ENCODE measurements at places on chromosomes 5 and 9. TPM values are rescaled to one million over a fixed set of nuclear protein-coding genes. Genes with fewer than 3 reads are reported as not detected.
A peak's percentile ranks its signal among the peaks of the same experiment; 100 is the strongest.

- DNase-seq, result no peak
Observed at GRCh38 chr9:111187376-111187775, 142.6 kb downstream of the OR2K2 start.

DNA sequence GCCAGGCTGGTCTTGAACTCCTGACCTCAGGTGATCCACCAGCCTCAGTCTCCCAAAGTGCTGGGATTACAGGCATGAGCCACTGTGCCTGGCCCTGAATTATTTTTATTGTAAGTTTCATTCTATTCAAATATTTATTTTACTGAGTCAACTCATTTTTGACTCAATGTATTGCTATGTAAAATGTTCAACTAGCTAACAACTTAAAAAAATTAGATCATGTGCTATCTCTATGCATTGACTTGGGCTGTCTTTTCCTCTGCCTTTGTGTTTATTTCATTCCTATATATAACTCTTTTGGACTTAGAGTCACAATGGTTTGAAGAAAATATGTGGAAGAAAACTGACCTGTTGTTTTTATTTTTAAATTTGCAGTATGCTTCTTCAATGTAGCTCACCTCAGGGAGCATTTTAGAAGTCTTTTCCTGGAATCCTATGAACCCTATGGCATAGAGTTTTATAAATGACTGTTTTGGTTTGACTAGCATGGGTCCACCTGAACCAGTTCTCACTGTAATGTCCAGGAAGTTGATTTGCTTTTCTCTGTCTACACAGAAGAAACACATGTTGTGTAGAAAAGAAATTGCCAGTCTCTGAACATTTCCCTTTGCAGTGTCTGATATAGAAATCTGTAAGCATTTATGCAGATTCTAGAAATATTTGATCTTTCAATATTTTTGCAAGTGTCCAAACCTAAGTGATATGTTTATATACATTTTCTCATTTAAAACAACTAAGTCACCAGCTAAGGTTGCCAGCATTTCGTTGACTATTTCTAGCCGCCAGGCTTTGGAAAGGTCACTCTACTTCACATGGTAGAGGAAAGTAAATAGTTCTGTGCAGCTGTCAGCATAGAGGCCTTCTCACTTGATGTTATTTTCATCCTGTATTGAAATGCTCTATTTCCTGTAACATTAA, 138.8 kb downstream of the PCSK1 start:
- DNase-seq, result no peak

DNA sequence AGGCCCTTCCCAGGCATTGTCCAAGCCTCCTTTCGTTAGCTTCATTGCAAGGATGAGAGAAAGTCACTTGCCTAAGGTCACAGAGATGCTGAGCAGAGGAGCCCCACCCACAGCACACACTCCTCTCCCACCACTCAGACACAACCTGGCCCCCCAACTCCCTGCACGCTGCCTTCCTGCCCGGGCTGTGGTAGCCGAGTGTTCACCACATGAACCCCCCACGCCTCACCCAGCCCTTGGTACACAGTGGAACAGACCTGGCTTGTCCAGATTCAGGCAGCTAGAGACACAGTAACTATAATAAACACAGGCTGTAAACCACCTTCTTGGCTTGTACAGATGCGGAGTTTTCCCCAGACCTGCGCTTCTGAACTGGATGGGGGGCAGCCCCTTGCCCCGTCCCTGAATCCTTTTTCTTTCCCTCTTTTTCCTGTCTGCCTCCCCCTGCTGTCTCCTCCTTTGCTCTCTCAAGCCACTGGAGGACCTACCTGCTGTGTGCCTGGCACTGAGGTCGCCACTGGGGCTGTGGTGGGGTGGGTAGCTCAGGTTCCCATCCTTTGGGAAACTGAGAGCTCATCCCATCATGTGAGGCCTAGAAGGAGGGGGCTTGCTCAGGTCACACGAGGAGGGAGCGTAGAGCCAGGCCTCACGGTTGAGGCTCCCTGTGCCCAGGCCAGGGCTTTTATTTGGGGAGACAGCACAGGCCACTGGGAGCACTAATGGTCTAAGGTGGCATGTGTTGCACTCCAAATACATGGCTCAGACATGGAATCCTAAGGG, 55.7 kb upstream of the SYNPO start:
- DNase-seq, result no peak

TNC gene
- polyA plus RNA-seq, result 83.7 TPM

- DNase-seq, result no peak
Observed at GRCh38 chr9:125913551-125913950, 166.4 kb downstream of the PBX3 start.

- DNase-seq, result peak; percentile 57
Observed at GRCh38 chr5:134547579-134547978, 22.1 kb downstream of the JADE2 start.

DNA sequence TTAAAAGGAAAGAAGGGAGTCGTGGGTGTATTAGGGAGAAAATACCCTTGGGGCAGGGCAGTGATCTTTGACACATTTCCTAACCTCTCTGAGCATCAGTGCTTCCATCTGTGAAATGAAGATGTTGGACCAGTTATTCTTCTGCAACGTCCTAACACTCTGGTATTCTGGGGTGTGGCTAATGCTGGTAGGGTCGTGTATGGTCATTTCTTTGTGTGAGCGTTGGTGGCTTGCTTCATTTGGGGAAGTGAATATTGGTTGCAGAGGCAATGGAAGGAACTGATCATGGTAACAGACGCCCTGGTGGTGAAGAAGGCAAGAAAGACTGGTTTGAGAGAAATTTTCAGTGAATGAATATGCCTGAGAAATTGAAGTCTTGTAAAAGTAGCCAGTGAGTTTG, 67.9 kb upstream of the TTC23L start:
- DNase-seq, result no peak

GRM6 gene
- 1.5 TPM for polyA plus RNA-seq

- no peak for DNase-seq
Observed at GRCh38 chr5:98825582-98826375, 52.3 kb downstream of the RGMB start.

DIPK1B gene
- 47.6 TPM for polyA plus RNA-seq

DNA sequence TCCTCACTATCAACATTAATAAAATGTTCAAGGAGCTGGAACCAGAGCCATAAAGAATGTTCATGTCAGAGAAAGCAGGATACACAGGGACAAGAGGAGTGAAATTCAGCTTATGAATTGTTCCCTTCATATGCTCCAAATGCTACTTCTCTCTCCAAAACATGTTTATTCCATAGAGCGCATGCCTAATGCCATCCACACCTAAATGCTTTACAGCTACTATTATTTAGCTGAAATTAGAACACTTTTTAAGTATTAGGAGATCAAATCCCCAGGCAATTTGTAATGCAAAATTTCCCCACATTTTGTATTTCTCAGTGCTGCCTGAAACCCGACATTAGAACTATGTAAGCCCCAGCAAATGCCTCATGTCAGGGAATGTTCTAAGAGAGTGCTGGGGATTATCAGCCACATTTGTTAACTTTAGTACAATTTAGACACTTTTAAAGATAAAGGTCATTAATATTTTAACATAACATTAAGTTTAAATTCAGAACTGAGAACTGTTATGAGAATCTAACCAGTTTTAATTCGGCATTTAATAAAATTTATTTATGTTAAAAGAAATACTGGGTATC, 75.5 kb downstream of the PPP2R2B start:
- no peak for DNase-seq

GRCh38 chr5:168972731-168973130, 328.2 kb downstream of the SLIT3 start:
- peak; percentile 75 for DNase-seq

SMIM3 gene
- 13.8 TPM for polyA plus RNA-seq

DNA sequence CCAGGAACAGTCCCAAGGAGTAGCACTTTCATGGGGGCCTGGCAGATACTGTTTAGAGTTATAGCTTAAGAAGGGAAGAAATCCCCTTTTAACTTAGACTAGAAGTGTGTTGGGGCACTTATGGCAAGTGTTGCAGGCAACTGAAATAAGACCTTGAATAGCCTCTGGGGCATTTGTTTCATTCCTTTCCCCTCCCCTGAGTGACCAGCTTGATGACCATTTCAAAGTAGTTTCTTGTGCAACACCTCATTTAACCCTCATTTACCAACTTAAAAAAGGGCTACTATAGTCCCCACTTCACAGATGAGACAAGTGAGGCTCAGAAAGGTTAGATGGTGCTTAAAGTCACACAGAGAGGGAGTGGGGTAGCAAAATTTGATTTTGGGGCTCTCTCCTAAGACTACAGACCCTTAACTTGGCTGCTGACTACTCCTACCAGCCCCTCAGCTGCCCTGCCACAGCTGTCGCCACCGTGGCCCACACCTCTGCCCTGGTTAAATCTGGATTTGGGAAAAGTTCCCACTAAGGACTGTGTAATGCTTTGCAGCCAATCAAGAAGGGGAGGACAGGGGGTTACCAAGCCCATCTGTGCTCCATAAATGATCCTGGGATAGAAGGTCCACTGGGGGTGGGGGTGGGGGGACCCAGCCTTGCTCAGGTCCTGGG, 5.5 kb downstream of the PDLIM4 start:
- DNase-seq, result no peak

SEC61B gene
- polyA plus RNA-seq, result 137 TPM

TMEM174 gene
- polyA plus RNA-seq, result not detected

HMCN2 gene
- 0.21 TPM for polyA plus RNA-seq

GRCh38 chr5:75058986-75059535, 6.7 kb upstream of the GCNT4 start:
- DNase-seq, result no peak

- no peak for DNase-seq
Observed at GRCh38 chr5:6280425-6281100, 97.8 kb downstream of the MED10 start.

DNA sequence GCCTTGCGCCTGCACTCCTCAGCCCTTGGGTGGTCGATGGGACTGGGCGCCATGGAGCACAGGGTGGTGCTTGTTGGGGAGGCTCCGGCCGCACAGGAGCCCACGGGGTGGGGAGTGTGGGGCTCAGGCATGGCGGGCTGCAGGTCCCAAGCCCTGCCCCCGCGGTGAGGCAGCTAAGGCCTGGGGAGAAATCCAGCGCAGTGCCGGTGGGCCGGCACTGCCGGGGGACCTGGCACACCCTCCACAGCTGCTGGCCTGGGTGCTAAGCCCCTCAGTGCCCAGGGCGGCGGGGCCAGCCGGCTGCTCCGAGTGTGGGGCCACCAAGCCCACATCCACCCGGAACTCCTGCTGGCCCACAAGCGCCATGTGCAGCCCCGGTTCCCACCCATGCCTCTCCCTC, 358.8 kb upstream of the RIOK2 start:
- no peak for DNase-seq

PCDHB14 gene
- polyA plus RNA-seq, result 9.1 TPM

QRFP gene
- 0.37 TPM for polyA plus RNA-seq

SLC36A2 gene
- polyA plus RNA-seq, result 0.09 TPM

HAVCR2 gene
- polyA plus RNA-seq, result 2.6 TPM

GRCh38 chr5:132692632-132692967, 18.8 kb downstream of the IL4 start:
- no peak for DNase-seq

THG1L gene
- 31.5 TPM for polyA plus RNA-seq

DNA sequence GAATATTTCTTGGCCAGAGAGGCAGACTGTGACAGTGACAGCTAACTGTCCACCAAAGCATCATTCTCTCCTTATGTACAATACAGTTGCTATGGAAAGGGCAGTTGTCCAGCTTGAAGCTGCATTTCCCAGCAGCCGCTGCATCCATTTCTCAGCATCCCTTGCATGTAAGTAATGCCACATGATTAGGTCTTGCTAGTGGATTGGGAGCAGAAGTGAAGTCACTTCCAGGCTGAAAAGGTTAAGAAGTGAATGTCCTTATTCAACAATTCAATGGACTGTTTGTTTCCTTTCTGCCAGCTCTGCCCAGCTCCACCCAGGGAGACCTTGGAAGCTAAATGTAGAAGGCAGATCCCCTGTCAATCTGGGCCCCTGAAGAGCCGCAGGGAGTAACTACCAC, 26.1 kb upstream of the RETREG1 start:
- no peak for DNase-seq

SPATA6L gene
- 7.3 TPM for polyA plus RNA-seq

DNA sequence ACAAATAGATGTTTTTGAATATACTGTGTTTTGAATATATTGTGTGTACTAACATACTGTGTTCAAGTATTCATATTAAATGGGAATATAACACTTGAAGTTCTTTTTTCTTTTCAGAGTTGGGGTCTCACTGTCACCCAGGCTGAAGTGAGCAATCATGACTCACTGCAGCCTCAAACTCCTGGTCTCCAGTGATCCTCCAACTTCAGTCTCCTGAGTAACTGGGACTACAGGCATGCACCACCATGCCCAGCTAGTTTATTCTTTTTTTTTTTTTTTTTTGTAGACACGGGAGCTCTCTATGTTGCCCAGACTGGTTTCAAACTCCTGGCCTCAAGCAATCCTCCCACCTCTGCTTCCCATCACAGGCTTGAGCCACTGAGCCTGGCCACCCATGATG, 23.2 kb upstream of the AUH start:
- DNase-seq, result no peak

DNA sequence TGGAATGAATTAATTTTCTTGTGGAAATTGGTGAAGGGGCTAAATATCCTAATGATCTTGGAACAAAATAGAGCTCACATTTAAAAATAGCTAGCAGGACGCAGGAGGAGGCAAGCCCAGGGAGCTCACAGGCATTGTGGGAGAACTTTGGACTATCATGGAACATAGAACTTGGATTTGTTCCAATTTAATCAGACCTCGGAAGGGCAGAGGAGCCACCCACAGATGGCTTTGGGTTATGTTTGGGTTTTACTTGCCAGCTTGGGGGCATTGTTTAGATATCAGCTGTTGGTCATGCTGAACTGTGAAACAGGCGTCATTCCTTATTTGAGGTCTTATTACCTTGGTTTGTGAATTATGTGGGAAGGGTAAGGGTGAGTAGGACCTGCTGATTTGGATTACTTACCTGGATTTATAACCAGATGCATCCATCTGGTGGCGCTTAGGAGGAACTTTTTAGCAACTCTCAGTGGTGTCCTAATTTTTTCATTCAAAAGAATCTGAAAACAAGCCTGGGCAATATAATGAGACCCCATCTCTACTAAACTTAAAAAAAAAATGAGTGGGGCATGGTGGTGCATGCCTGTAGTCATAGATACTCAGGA, 14.1 kb upstream of the PTGR1 start:
- no peak for DNase-seq

DNA sequence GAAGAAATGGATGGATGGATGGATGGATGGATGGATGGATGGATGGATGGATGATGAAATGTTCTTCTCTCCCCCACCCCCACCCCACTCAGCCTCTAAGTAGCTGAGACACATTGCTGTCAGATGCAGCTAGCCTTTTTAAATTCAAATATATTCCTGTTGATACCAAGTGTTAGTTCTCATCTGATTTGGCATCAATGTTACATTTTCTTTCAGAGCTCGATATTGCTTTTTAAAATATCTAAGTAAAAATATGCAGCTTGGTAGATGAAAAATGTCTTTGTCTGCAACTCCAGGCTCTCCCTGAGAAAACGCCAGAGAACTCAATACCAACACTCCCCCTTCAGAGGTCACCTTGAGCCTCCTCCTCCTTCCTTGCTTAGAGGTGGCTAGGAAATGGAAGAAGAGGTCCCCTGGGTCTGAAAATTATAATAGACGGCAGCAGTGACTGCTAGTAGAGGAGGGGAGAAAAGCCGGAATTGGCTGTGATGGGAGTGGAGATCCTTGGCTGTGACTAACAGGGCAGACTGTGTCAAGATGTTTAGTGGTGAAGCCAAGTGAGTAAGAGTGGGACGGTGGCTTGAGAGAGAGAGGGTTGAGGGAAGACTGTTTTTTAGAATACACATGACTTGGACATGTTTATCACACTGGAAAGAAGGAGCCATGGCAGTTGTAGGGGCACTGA, 156.0 kb downstream of the ZNF462 start:
- no peak for DNase-seq

ZDHHC11B gene
- polyA plus RNA-seq, result 40.5 TPM

SHOC1 gene
- 0.27 TPM for polyA plus RNA-seq

CA9 gene
- 0.51 TPM for polyA plus RNA-seq

- DNase-seq, result no peak
Observed at GRCh38 chr9:4865681-4866080, 72.9 kb downstream of the RCL1 start.

Measured in right lung (tissue), 10 donors.